GM04504 (cell line): ENCODE measurements at places on chromosomes 7 and 10.

GRCh38 chr10:34196058-34196433 is 619.0 kb downstream of the PARD3 start:
- DNase-seq = no peak

DNA sequence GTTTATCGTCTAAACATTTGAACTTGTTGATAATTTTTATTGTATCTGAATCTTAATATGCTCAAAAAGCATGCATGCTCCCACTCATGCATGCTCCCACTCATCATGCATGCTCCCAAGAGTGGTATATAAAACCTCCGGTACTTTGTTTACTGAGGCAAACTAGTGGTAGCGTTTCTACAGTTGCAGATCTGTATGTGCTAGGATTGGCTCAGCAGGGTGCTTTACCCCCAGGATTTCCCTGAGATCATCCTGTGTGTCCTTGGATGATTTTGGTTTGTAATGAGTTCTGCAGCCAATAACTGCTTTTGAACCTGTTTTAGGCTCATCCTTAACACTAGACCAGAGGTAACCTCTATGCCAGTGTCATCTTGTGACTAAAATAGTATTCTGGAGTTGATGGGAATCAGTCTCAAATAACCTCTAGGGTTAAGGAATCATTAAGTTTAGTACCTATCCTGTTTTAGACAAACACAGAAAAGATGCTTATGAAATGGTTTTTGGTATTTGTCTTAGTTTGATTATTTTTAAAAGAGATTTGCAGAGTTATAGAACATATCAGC is 40.4 kb downstream of the PHTF2 start:
- DNase-seq = no peak

DNA sequence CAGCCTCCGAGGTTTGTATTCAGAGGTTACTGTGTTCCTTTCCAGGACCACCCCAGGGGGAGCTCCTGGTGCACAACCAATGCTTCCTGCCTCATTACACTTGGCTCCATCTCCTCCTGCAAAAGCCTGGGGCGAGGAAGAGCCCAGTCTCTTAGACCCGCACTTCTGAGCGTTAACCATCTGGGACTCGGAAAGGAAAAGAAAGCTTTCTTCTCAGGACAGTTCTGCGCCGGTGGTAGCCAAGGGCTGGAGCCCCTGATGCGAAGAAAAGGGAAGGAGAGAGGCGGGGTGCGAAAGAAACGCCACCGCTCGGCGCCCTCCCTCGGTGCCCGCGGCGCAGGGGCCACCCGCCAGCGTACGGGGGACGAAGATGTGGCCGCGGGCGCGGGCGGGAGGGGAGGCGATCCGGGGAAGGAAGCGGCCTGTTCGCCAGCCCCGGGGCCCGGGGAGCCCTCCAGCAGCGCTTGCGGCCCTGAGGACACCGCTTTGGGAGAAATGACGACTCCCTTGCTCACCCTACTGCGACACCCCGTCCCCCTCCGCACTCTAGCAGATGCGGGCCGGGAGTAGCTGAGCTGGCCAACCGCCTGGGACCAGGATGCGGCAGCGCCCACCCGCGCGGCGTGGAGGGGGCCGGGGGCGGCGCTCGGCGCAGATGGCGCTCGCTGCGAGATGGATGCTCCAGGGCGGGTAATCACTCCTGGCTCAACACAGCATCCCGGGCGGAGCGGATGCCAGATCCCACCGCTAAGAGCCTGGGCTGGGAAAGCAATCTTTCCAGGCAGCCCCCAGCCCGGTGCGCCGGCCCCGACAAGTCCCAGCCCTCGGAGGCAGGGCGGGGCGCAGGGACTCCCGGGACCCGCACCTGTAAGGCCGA is 1.3 kb downstream of the NRCAM start:
- no peak for DNase-seq

GRCh38 chr7:136807598-136807997 is 60.9 kb upstream of the CHRM2 start:
- no peak for DNase-seq

DNA sequence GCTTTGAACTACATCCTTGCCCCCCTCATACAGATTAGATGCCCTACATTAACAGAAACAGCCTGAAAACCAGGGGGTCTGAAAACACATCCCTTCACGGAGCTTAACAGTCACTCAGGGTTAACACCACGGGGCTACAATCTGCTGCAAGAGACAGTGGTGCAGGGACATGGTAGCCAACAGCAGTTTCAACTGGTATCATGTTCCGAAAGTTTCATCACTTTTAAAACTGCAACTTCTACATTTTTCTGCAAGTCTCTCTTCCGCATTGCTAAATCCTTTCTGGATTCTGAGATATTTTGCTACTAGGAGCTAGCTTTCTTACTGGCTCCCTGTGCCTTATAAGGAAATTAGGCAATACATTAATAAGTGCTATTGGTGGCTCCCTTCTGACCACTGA is 92.6 kb downstream of the JAZF1 start:
- no peak for DNase-seq

DNA sequence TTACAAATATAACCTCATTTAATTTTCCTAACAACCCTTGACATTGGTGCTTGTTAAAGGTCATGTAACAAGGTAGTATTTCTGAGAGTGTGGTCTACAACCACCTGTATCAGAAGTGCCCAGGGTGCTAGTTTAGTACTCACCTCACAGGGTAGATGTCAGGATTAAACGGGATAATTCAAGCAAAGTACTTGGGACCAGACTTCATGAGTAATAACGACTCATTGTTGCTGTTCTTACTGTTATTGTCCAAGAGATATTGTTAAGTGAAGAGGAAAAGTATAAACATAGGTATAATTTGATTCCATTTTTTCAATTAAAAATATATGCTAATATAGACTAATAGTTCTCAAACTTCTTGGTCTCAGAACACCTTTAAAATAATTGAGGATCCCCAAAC is 179.3 kb downstream of the WNT2 start:
- no peak for DNase-seq

DNA sequence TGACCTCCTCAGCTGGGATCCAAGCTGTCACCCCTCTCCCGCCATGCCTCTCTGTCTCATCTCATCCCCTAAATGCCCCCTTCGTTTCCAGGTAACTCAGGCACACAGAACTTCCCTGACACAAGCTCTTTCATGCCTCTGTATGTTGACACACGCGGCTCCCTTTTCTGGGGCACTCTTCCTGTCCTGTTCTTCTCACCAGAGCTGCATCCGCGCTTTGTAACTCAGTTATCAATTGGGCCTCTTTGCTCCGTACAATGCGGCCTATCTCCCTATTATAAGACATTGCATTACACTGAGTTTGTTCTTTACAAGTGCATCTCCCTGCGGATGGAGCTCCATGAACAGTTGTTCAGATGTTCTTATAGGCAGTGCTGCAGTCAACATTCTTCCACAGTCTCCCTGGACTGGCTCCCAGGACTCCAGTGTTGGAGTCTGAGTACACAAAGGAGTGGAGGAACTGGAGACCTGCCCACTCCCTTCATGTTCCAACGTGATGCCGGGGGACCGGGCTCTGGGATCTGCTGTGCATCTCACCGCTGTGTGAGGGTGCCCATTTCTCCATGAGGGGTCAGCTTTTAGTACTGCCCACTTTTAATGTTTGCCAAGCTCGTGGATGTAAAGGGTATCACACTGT is 56.9 kb upstream of the TNS3 start:
- DNase-seq = no peak

GRCh38 chr7:80771523-80771922 is 133.1 kb downstream of the CD36 start:
- no peak for DNase-seq

DNA sequence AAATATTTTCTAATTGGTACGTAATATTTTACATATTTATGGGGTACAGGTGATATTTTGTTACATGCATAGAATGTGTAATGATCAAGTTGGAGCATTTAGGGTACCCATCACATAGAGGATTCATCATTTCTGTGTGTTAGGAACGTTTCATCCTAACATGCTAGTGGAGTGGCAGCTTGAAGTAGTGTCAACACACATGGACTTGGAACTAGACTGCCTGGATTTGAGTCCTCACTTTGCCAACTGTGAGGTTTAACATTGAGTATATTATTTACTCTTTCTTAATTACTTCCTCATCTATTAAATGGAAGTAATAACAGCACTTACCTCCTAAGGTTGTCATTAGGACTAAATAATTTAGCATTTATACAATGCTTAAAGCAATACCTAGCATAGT is 241.9 kb downstream of the PLXDC2 start:
- DNase-seq = no peak

DNA sequence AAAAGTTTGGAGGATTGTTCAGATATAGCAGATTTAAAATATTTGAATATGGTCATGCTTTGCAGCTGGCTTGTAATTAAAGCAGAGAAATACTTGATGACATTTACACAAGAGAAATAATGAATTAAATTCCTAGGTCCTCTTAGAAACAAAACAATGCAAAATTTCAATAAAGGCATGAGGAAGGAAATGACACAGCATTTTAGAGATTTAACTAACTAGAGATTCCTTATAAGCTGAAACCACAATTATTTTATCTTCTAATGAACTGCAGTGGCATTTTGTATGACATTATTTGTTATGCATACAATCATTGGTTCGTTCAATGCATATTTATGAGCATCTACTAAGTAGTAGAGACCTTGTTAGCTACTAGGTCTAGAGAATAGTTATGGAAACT is 490.9 kb downstream of the ZWINT start:
- no peak for DNase-seq

GRCh38 chr10:117488004-117488403 is 54.5 kb upstream of the EMX2 start:
- DNase-seq = no peak
